ENCODE measurements at places on chromosomes 1 and 21.
A peak's percentile ranks its signal among the peaks of the same experiment; 100 is the strongest.

- no peak for DNase-seq
These were observed 81.7 kb upstream of the PGBD5 start for GRCh38 chr1:230507666-230508402.

- no peak for DNase-seq
These were observed 53.1 kb downstream of the TNR start for GRCh38 chr1:175690298-175690697.

GRCh38 chr1:212311836-212312497 lies 26.8 kb downstream of the PPP2R5A start:
- DNase-seq: no peak

DNA sequence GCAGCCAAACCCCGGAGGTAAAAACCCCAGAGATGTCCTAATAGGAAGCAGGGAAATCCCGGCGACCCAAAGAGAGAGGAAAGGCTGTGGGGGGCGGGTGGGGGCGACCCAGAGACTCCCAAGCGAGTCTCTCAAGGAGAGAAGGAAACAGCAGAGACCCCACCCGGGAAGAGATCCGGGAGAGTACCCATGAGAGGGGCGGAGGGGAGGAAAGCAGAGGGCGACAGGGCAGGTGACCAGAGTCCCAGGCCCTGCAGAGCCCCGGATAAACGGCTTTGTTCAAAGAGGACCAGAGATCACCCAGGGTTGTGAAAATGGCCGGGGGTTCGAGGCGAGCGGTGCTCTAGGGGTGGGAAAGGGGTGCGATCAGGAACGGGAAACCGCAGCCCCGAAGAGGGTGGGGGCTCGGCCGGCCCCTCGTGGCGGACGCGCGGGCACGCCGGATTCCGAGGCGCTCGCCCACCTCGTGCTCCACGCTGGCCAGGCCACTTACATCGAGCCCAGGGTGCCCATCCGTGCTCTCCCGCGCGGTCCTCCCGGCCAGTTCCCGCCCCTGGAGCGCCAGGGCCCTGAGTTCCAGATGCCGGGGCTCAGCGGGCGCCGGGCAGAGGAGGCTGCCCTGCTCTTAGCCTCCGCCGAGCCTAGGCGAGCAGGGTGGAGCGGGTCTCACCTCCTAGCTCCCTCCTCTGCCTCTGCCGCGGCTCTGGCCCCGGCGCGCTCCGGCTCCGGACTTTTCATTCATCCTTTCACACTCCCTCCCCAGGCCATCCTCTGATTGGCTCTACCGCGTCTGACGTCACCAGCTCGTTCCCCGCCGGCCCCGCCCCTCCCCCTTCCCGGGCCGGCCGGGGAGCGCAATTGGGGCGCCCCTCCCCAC lies 52.3 kb downstream of the RHBG start:
- DNase-seq: peak; percentile 51

- DNase-seq: no peak
These were observed 75.2 kb upstream of the CD1D start for GRCh38 chr1:158105352-158106095.

DNA sequence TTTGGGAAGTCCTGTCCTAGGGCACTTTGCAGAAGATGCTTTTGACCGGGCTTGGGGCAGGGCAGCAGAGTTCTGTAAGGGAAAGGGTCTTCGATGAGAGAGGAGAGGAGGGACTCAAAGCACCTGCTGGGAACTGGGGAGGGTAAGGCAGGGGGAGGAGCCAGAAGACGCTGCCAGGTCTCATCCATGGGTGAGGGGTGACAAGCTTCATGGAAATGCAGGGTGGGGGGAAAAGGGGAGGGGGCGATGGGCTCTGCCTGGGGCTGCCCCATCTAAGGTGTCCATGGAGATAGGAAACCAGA lies 20.9 kb upstream of the C2CD2 start:
- DNase-seq: no peak

GRCh38 chr1:2337501-2337900 lies 53.9 kb downstream of the MORN1 start:
- no peak for DNase-seq

GRCh38 chr1:99675994-99676393 lies 30.1 kb downstream of the PALMD start:
- no peak for DNase-seq

GRCh38 chr1:207103892-207104373 lies at the start of gene C4BPA:
C4BPA (plus strand) TSS chr1:207104233; CDS start chr1:207113026, 8,793 bp downstream.
- no peak for DNase-seq

GRCh38 chr1:54574158-54574778 lies 26.2 kb downstream of the ACOT11 start:
- DNase-seq: no peak

DNA sequence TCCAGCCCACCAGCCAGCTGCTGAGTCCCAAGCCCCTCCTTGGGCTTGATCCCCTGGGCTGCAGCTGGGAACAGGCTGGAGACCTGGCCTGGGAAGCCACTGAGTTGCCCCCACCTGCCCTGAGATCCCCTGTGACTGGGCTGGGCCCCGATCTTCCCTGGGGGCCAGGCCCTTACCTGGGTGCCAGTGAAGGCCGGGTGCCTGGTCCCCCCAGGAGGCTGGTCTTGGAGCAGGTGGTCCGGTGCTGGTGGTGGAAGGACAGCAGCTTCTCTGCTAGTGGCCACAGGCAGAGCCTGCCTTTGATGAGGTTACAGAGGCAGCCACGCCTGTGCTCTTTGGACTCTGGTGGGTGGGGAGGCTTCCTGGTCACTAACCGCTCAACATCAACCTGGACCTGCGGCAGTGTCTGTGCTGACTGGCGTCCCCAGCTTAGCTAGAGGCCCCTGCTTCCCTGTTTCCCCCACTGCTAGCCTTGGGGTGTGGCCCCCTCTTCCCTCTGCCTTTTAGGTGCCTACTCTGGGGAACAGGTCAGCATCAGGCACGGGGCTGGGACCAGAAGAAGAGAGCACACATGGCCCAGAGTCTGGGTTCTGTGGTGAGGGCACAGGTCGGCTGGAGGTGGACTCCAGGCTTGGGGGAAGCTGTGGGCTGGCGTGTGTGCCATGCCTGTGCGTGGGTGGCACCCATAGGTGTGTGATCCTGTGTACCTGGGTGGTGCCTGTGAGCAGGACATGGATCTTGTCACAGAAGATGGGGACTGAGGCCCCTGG lies at the start of gene EPS8L3:
Gene EPS8L3 (minus strand): TSS at position 278 of the 770 bp plus-strand sequence. CDS start 2,174 bp downstream, outside the sequence.
- no peak for DNase-seq

DNA sequence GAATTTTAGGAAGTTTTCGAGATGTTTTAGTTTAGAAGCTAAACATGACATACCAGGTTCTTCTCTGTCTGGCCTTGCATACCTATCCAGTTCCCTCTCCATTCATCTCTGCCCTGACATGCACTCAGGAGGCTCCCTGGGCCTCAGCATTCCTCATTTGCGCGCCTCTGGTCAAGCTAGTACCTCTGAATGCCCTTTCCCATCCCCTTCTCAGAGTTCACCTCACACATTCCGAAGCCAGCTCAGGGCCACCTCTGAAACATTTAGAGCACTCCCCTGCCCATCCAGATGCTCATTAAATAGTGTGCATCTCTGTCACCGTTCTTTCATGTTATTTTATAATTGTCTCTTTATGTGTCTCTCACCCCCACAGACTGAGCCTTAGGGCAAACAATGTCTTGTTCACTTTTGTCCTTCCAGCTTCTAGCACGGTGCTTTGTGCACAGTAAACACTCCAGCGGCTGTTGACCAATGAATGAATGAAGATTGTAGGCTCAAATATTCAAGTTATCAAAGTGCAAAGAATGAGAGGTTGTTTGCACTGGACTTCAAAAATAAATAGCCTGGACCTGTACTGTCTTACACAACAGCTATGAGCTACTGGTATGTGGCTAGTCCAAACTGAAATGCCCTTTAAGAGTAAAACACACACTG lies 1.2 kb upstream of the DHCR24 start:
- DNase-seq: no peak

GRCh38 chr1:179137617-179138255 lies 55.9 kb downstream of the TOR3A start:
- no peak for DNase-seq

DNA sequence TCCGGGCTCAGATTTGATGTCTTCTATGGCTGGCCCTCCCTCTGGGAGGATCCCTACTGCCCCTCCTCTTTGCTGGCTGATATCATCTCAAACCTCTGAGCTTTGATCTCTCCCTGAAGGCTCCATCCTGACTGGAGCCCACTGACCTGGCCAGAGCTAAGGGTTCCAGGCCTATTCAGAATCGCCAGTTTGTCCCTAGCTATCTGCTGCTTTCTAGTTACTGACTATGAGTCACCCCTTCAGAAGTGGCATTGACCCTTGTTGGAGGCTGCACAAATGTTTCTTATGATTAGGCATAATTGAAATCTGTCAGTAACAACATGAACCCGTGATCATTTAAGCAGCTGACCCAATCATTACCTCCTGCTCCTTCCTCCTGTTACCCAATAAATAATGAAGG lies 87.1 kb downstream of the ABCA4 start:
- no peak for DNase-seq

DNA sequence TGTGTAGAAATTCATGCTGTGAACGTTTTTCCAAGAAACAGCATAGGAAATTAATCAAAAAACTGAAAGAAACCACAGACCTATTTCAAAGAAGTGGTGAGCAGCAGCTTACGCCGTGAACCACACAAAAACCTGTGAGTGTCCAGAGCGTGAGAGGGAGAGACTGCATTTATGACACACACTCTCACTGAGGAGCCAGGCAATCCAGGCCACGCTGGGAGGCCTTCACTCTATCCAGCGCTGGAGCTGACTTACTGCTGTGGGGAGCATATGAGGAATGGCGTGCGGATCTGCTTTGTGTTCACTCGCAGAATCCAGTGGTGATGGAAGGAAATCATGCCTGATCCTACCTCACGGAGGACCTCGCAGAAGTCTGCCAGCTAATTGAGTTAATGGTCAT lies 12.7 kb downstream of the ADAMTS1 start:
- DNase-seq: no peak

DNA sequence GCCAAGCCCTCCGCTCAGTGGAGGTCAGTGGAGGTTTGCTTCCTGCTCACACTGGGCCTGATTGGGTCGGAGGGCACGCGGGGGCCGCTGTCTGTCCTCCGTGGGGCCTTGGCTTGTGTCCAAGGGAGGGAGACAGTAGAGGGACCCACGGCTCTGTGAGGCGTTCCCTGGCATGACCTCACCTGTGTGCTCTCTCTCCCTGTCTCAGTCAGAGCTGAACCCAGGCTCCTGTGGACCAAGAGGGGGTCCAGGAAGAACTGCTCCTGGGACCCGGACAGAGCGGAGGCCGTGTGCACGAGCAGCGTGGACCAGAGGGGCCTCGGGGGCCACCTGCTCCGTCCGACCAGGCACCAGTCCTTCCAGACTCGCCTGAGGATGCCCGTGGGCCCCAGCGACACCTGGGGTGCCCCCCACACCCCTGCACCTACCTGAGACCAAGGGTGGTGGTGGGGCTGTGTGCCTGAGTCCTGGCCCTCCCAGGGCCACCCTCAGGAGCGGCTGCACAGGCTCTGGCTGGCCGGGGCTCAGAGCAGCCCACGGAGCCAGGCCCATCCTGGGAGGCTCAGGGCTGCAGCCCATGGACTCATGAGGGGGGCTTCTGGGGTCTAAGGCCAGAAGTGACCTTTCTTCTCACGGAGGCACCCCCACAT lies 13.3 kb upstream of the TTLL10 start:
- DNase-seq: no peak

- DNase-seq: no peak
These were observed 593.8 kb downstream of the LRRIQ3 start for GRCh38 chr1:73604211-73604610.

- no peak for DNase-seq
These were observed 14.8 kb upstream of the ZNF436 start for GRCh38 chr1:23384312-23385058.

DNA sequence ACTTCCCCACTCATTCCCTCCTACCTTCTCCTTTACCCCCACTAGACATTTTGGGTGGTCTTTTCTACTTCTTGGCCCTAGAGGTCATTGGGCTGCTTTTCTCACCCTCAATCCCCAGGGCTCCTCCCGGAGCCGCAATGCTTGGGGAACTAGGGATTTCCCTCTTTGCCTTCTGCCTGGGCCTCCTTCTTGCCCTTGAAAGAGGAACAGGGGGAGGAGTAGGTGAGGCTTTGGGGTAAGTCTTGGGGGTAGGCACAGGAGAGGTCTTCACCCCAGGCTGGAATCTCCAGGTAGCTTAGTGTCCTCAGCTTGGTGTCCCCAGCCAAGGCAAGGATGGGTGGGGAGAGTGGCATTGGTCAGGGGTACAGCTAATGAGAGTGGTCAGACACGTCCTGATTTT lies 56.2 kb upstream of the EPS8L3 start:
- DNase-seq: no peak

DNA sequence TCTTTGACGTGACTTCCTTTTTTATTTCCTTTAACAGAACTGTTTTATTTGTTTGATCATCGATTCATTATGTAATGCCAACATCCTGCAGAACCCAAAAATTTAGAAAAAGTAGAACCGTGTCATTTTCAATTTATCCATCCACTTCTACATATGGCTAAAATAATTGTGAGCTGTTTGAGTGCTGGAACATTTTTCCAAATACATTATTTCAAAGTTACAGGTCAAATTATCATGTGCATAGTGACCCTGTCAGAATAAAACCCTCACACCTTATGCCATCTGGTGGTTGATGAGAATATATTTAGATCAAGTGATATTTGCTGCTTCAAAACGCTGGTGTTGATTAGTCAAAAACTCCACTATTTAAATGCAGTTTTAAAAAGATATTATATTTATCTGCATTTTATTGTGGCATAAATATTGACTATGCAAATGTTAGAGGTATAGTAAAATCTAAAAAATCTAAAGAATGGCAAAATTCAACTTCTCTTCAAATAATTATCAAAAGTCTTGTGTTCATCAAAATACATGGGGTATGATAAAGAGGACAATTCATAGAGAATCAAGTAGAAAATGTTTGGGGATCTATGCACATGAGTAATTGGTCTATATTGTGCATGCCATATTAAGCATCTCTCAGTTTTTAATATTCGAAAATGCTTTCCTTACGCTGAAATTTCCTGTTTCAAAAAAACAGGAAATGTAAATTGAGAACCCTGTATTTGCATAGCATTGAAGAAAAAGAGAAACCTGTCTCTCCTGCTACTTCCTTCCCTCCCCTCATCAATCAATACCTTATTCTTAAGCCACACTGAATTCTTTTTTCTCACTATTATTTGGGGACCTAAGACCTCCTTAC lies 39.7 kb downstream of the UBE2U start:
- DNase-seq: no peak

DNA sequence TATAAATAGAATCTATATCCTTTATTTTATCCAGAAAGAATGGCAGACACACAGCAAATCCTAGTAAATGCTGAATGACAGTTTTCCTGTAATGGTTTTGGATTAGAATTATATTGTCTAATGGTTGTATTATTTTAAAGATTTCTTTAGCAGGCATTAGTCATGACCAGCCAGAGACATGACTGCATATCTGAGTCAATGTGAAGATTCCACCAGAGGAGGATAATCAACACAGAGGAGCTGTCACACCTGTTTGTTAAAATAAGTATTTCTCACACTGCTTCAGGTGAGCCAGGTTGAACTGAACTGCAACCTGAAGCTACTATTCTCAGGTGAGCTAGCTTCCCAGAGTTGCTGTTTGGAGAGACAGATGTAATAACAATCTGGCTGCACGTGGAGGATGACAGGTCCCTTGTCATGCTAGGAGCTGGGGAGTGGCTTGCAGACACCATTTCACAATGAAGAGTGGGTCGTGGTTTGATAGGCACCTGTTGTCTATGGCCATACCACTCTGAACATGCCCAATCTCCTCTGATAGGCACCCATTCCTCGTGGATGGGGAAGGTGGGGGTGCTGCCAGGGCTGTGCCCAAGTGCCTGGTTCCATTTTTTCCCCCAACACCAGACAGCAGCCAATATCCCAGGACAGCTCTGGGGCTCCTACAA lies 94.3 kb downstream of the KCNJ6 start:
- no peak for DNase-seq

All from stimulated activated CD4-positive, alpha-beta T cell treated with anti-CD3 and anti-CD28 coated beads, Interleukin-15, amount 100 ng/mL, for 1 hour (primary cell).